Pancreas (tissue), 10 donors: ENCODE measurements at places on chromosomes 11 and 22. TPM values are rescaled to one million over a fixed set of nuclear protein-coding genes. Genes with fewer than 3 reads are reported as not detected.

TPBGL gene
- not detected for total RNA-seq

ABTB2 gene
- total RNA-seq, result 0.97 TPM

LDHAL6A gene
- total RNA-seq, result not detected

TESMIN gene
- total RNA-seq, result 2.4 TPM

- no peak overlapping the region for H3K27ac ChIP-seq
- H3K27me3 ChIP-seq, result no peaks in the 10 kb centered on the region
- no peak overlapping the region for H3K4me3 ChIP-seq
- no peaks in the 10 kb centered on the region for H3K36me3 ChIP-seq
- no peak for DNase-seq
Measured at GRCh38 chr22:26322179-26322905, 106.7 kb upstream of the ASPHD2 start.

DNA sequence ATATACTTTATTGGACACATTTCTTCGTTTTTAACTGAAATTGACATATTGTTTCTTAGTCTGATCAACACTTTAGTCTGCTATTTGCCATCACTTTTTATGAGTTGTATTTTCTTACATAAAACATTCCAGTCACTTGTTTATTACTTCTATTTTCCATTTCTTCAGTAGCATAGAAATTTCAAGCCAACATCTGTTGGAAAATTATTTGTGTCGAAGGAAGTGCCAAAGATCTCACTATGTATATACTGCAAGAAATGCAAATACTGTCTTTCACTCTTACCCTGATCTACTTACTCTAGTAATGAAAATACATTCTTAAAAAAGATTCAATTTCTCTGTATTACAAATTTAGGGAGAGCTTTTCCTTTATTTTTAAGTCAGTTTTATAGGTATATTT, 105.9 kb downstream of the SLC17A6 start:
- H3K27ac ChIP-seq, result no peak overlapping the region
- H3K4me3 ChIP-seq, result no peak overlapping the region
- DNase-seq, result no peak
- H3K4me1 ChIP-seq, result no peaks in the 10 kb centered on the region
- no peaks in the 10 kb centered on the region for H3K27me3 ChIP-seq

DNA sequence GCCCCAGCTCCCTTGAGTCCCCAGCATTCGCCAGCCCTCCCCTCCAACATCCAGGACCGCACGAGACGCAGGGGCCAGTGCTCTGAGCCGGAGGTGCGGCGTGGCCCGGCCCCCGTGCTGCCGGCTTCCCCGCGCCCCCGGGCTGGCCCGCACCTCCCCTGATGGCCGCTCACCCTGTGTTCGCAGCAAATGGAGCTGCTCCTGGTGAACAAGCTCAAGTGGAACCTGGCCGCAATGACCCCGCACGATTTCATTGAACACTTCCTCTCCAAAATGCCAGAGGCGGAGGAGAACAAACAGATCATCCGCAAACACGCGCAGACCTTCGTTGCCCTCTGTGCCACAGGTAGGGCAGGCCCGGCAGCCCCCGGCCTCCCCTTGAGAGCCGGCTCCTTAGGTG, 2.7 kb downstream of the CCND1 start:
- peak overlapping the region; percentile 67 for H3K4me3 ChIP-seq
- no peaks in the 10 kb centered on the region for H3K27me3 ChIP-seq
- no peak overlapping the region for H3K27ac ChIP-seq
- peak; percentile 71 for DNase-seq
- no peaks in the 10 kb centered on the region for H3K36me3 ChIP-seq

GRCh38 chr11:94964934-94965333, 8.4 kb downstream of the CWC15 start:
- no peaks in the 10 kb centered on the region for H3K36me3 ChIP-seq
- H3K4me3 ChIP-seq, result no peak overlapping the region
- no peaks in the 10 kb centered on the region for H3K27me3 ChIP-seq
- no peak overlapping the region for H3K27ac ChIP-seq

DNA sequence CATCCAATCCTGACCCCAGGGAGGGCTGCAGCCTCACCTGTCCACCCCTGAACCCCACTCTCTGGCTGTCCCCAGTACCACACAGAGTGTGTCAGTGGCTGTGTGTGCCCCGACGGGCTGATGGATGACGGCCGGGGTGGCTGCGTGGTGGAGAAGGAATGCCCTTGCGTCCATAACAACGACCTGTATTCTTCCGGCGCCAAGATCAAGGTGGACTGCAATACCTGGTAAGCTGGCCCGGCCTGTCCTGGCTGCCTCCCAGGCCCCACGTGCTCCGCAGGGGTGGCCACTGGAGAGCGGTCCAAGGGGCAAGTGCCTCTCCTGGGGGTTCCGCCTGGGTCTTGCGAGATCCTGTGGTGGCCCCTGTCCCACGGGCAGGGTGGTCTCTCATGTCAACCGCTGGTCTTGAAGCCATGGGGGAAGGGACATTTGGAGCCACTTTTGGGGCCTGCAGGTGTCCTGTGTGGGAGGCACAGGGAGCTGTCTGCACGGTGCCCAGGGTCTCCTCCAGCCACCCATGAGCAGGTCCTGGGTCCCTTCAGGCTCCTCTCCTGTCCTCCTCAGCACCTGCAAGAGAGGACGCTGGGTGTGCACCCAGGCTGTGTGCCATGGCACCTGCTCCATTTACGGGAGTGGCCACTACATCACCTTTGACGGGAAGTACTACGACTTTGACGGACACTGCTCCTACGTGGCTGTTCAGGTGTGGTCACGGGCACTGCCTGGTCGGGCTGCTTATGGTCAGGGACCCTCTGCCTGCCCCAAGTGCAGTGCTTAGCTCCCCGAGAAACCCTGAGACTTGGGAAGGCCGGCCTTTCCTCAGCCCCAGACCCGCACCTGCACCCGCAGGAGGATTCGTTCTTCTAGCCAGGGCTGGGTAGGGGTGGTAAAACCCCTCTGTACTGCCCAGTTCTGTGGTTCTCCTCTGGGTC, 11.8 kb downstream of the MUC2 start:
- H3K4me3 ChIP-seq, result no peak overlapping the region
- no peaks in the 10 kb centered on the region for H3K36me3 ChIP-seq
- DNase-seq, result peak; percentile 45
- no peak overlapping the region for H3K27ac ChIP-seq

GRCh38 chr11:122981388-122982264, at the start of gene BSX:
Gene BSX, minus strand, starts transcription at chr11:122981834. Its CDS starts 163 bp downstream, at chr11:122981671.
- no peaks in the 10 kb centered on the region for H3K27me3 ChIP-seq
- H3K4me1 ChIP-seq, result peaks cover 2% of the 10 kb centered on the region
- H3K36me3 ChIP-seq, result no peaks in the 10 kb centered on the region
- H3K27ac ChIP-seq, result no peak within 1 kb of the TSS

- H3K27me3 ChIP-seq, result no peaks in the 10 kb centered on the region
- H3K36me3 ChIP-seq, result no peaks in the 10 kb centered on the region
- no peak overlapping the region for H3K27ac ChIP-seq
- no peak overlapping the region for H3K4me3 ChIP-seq
- DNase-seq, result peak; percentile 23
Measured at GRCh38 chr11:1749395-1750351, 722 bp downstream of the IFITM10 start.

- H3K27me3 ChIP-seq, result no peaks in the 10 kb centered on the region
- no peak for DNase-seq
- H3K4me3 ChIP-seq, result no peak overlapping the region
- peaks cover 28% of the 10 kb centered on the region for H3K4me1 ChIP-seq
- peak overlapping the region; percentile 75 for H3K27ac ChIP-seq
- no peaks in the 10 kb centered on the region for H3K36me3 ChIP-seq
Measured at GRCh38 chr11:75160220-75160757, 9.4 kb downstream of the SLCO2B1 start.
